ENCODE measurements at places on chromosomes 3 and 15.

GRCh38 chr15:50773389-50773788 lies 7.9 kb upstream of the SPPL2A start:
- DNase-seq: no peak

- no peak for DNase-seq
These were observed 74.3 kb downstream of the LARS2 start for GRCh38 chr3:45462522-45463265.

- no peak for DNase-seq
These were observed 79.9 kb downstream of the MBNL1 start for GRCh38 chr3:152348436-152349177.

- no peak for DNase-seq
These were observed 2.6 kb downstream of the SLMAP start for GRCh38 chr3:57758686-57759085.

DNA sequence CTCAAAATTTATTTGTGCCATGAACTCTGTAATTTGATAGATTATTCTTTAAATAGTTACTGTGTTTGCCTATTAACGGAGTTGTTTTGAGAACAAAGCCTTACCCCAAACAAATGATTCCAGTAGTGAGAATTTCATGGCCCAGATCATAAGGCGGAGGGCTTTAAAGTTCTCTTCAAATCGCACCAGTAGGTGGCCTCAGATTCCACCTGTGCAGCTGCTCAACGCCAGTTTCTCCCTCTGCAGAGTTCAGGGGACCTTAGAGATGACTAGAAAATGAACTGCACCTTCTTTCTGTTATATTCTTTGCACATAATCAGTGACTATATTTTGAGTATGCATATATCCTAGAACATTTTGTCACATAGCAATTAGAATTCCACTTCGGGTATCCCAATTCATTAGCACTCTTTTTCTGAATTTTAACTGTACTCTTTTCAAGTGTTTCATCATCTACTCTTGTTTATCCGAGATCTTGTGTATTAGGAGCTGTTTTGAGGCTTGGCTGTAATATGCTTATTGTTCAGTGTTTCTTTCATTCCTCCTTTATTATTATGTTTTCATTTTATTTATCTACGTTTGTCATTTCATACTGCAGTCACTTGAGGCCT lies 232.6 kb upstream of the CHRM5 start:
- no peak for DNase-seq

GRCh38 chr3:162141272-162141791 lies 644.7 kb downstream of the OTOL1 start:
- no peak for DNase-seq

GRCh38 chr3:177703788-177704187 lies 506.5 kb upstream of the TBL1XR1 start:
- no peak for DNase-seq

- no peak for DNase-seq
These were observed 62.4 kb upstream of the TOPAZ1 start for GRCh38 chr3:44179246-44179645.

DNA sequence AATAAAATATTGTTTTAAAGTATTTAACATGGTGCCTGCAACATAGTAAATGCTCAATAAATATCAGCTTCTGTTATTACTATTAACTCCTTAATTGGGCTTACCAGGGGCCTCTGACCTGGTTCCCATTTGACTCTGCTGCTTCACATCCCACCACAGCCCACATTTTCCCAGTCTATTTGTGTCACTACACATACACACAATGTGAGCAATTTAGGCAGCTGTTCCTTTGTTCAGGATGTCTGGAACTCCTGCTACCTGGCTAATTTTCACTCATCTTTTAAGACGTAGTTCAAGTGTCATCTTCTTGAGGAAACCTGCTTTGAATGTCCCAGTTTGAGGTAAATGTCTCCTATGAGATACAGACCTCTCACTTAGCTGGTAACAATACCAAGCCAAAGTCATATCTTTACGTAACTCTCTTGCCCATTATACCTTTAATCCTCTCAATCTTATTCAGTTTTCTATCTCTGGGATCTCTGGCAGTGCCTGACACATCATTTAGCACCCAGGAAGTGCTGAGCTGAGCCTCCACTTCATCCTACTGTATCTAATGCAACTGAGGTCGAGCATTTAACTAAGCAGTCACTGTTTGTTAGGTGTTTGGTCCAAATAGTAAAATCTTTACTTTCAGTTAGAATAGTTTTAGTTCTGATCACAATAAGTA lies 4.4 kb downstream of the TGFBR2 start:
- DNase-seq: no peak

- DNase-seq: no peak
These were observed 49.0 kb downstream of the KY start for GRCh38 chr3:134601539-134602439.

DNA sequence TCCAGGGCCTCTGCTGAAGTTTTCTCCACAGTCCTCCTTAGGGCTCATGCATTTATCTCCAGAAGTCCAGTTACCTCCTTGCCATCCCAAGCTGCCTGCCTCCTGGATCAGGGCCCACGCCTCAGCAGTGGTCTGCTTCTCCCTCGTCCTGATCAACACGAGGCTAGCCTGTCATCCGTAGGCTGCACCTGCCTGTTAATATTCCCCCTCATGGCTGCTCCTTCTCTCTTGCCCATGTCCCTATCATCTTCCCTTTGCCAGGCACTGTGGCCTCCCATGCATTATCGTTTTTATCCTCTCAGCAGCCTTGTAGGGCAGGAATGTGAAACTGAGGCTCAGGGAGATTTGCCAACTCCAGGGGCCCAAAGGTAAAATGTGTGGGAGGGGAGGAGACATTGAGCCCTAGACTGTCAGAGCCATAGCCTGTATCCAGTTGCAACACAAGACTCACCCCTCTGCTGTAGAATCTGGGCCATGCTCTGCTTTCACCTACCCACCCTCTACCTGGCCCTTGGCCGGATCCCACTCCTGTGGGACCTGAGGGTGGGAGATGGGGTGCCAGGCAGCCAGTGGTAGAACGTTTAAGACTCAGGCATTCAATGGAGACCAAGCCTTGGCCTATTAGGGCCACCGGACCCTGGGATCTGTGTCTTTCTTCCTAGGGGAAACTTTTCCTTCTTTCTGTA lies 4.6 kb downstream of the GRM2 start:
- DNase-seq: no peak

- no peak for DNase-seq
These were observed 184.8 kb upstream of the LYSMD4 start for GRCh38 chr15:99918072-99918471.

DNA sequence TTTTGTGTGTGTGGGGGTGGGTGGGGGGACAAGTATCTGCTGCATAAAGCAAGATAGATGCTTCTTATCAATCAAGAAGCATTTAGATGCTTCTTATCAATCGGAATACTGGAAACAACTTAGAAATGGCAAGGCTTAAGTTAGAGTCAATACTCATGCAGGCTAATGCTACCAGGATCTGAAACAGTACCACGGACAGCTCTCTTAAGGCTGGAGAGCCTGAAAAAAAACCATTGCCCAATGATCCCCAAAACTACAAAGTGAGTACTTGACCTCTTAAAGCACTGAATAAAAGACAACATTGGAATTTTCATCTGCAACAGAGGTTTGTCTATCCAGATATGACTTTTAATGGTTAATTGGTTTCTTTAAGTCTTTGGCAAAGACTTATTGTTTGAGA lies 262.3 kb downstream of the GAP43 start:
- no peak for DNase-seq

- DNase-seq: no peak
These were observed 121.6 kb downstream of the OPA1 start for GRCh38 chr3:193714523-193715137.

- no peak for DNase-seq
These were observed 10.6 kb downstream of the RBMS3 start for GRCh38 chr3:29291260-29291981.

DNA sequence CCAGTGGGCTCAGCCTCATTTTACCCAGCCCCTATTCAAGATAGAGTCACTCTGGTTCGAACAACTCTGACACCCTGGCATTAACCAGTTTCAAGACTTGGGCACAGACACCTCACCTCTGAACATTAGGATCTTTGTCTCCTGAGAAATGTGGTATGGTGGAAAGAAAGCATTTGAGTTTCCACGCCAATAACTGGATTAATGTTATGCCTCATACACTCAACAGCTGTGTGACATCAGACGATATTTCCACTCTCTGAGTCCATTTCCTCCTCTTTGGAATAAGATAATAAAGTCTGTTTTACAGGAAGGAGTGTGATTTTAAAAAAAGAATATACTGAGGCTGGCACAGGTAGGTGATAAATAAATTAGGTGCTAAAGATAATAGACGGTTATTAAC lies 121.3 kb upstream of the CHL1 start:
- DNase-seq: no peak

- DNase-seq: peak; percentile 59
These were observed 1.4 kb downstream of the LMOD3 start for GRCh38 chr3:69120879-69121464.

DNA sequence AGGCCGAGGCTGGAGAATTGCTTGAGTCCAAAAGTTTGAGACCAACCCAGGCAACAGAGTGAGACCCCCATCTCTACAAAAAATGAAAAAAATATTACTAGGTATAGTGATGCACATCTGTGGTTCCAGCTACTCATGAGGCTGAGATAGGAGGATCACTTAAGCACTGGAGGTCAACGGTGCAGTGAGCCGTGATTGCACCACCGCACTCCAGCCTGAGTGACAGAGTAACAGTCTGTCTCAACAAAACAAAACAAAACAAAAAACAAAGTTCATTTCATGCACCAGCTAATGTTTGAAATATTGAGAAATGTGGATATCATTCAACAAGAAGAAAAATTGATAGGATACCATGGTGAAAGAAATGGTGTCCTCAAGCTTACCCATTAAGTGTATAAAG lies 450.5 kb upstream of the TPRG1 start:
- no peak for DNase-seq

DNA sequence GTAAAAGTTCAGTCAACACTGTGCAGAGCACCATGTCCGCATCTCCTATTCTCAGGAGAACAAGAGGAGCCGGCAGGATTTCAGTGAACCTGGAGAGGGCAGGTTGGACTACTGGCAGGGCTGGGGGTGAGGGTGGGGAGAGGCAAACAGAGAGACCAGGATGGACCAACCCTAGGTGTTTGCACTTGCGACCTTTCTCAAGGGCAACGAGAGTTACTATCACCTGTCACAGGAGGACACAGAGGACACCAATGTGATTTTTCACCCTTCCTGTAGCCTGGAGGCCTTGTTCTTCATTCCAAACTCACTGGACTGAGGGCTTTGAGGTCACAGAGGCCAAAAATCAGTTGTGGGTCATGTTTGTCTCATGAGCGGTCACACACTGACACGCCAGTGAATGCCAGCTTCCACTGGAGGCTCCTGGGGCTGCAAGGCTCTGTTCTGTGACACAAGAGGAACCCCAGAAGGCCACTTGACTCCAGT lies 89.5 kb downstream of the CPN2 start:
- no peak for DNase-seq

DNA sequence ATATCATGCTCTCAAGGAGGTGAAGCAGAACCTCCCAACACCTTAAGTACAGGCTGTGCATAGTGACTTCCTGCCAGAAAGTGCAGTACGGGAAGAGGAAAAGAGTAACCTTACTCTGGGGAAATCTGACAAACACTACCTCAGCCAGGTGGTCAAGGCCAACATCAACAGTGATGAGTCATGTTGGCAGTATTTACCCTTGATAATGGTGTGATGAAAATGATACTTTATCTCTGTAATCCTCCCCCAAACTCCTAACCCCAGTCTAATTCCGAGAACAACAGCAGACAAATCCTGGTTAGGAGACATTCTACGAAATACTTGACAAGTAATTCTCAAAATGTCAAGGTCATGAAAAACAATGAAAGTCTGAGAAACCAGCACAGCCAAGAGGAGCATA lies 26.5 kb downstream of the ANKDD1A start:
- DNase-seq: no peak

DNA sequence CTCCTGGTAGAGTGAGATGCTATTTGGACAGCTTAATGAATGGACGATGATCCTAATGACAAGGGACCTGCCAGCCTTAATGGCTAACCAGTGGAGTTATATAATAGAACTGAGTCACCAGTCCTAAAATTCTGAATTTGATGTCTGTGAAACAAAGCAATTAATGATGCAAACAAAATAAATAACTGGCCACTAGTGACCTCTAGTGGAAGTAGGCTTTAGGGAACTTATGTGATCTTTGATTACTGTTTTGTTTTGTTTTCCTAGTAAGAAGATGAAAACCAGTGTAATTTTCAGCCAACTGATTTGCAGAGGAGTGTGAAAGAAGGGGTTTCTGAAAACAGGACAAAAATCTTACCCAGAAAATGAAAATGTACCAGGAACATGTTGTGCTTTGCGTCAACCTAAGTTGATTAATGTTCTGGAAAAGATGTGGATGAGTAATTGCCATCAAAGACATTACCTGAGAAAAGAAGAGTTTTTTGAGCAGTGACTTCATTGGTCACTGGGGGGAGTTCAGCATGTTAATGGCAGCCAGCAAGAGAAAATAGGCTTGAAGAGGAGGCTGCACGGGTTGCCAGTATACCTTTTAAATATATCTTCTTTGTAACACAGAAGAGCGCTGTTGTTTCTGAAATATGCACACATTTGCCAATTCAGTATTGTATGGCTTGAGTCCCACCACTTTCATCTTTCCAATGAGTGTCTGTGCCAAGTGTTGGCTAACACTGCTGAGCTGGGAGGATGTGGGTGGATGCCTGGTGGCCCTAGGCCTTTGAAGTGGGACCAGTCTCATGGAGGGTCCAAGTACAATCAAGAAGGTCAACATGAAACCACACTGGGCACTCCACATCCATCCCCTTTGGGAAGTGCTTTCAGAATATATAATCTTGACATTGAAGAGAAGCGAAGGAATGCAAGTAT lies 9.3 kb downstream of the VEPH1 start:
- DNase-seq: no peak

DNA sequence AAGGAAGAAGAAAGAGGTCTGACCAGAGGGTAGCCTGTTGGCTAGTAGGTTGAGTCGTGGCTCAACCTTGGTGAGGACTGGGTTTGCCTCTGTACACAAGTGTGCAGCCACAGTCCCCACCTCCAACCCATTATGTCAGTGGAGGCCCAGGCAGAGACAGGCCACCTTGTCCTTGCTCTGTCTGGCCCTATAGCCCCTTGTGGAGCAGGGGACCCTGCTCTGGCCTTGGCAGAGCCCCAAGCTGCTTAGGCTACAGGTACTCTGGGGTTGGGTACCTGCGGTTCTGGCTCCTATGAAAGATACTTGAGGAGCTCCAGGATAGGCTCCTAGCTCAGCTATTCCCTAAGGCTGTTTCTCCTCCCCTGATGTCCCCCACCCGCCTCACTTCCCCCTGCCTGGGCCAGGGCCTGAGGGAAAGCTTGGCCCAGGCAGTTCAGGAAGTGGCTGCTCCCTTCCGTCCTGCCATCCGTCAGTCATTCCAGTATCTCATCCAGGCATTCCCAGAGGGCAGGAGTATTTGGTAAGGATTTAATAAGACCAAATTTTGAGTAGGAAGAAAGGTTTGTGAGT lies 44.0 kb downstream of the FGD5 start:
- DNase-seq: no peak

DNA sequence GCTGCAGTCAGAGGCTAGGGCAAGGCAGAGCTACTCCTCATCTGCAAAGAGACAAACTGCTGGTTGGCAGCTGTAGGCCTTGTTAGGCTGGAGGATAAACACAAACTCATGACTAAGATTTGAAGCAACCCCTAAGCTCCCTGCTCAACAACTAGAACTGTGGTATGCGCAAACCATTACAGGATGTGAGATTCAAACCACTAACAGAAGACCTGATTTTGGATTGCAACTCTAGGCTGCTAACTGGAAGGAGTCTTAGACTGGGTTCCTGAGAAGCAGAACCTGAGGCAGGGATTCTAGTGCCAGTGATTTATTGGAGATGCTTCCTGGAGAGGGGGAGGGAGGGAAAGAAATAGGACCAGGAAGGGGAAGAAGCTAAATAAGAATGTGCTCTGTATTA lies 22.5 kb downstream of the CCR4 start:
- no peak for DNase-seq

- no peak for DNase-seq
These were observed 22.0 kb downstream of the STARD5 start for GRCh38 chr15:81301815-81302399.

Data from activated CD8-positive, alpha-beta memory T cell treated with anti-CD3 and anti-CD28 coated beads for 1 hour (primary cell).